ENCODE measurements at places on chromosomes 11 and 22.
A peak's percentile ranks its signal among the peaks of the same experiment; 100 is the strongest.

- peak; percentile 75 for DNase-seq
These were observed 33.6 kb upstream of the RELT start for GRCh38 chr11:73342633-73343032.

- no peak for DNase-seq
These were observed 559.7 kb downstream of the BRD1 start for GRCh38 chr22:49267996-49268395.

GRCh38 chr11:115548878-115549528 lies 44.8 kb upstream of the CADM1 start:
- DNase-seq = no peak

DNA sequence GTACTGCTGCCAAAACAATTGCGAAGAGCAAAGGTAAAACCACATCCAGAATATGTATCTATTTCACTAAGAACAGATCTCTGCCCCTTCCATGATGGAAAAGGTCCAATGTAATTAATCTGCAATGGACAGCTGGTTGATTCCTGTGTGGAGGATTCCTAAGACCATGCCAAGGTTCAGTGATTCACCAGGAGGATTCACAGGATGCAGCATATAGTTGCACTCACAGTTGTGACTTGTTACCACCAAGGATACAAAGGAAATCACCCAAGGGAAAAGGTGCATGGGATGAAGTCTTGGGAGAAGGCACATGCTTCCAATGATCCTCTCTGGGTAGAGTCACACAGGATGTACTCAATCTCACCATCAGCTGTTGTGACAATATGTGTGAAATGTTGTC lies 35.1 kb upstream of the CUL5 start:
- no peak for DNase-seq

- DNase-seq = no peak
These were observed 217.0 kb downstream of the NAV2 start for GRCh38 chr11:19929655-19930054.

DNA sequence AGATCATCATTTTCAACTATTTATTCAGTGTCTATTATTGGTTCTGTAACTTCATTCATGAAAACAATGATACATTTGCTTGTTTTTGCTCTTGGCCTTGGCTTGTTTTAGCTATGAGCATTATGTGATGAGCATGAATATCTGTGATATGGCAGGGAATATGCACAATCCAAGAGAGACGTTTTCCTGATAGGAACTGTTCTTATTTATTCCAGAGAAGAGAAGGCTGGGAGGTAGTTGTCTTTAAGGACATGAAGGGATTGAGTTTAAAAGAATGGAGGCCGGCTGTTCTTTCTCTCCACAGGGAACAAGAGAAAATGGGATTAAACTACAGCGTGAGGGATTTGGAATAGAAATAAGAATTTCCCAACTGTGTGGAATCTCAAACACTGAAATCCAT lies 30.3 kb downstream of the BLID start:
- DNase-seq = no peak

- DNase-seq = no peak
These were observed 63.5 kb downstream of the MICAL3 start for GRCh38 chr22:17960695-17961445.

DNA sequence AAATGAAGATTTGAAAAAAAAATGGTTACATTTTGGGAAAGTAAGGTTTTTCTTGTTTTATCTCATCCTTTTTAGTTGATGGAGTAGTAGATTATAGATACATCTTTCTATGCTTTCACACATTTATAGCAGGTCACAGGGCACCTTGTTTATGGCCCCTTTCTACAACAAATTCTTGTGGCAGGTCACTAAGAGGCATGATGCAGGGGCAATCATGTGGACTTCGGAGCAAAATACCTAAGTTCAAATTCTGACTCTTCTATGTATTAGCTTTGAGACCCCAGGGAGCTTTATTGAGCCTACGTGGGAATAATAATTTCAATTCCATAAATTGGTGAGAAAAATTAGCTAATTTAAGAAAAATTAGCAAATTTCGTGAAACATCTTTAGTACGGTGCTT lies 177.4 kb downstream of the DSCAML1 start:
- DNase-seq = no peak

GRCh38 chr11:1549338-1550330 lies 22.4 kb downstream of the DUSP8 start:
- no peak for DNase-seq

GRCh38 chr22:46002757-46003270 lies 25.9 kb upstream of the WNT7B start:
- no peak for DNase-seq

DNA sequence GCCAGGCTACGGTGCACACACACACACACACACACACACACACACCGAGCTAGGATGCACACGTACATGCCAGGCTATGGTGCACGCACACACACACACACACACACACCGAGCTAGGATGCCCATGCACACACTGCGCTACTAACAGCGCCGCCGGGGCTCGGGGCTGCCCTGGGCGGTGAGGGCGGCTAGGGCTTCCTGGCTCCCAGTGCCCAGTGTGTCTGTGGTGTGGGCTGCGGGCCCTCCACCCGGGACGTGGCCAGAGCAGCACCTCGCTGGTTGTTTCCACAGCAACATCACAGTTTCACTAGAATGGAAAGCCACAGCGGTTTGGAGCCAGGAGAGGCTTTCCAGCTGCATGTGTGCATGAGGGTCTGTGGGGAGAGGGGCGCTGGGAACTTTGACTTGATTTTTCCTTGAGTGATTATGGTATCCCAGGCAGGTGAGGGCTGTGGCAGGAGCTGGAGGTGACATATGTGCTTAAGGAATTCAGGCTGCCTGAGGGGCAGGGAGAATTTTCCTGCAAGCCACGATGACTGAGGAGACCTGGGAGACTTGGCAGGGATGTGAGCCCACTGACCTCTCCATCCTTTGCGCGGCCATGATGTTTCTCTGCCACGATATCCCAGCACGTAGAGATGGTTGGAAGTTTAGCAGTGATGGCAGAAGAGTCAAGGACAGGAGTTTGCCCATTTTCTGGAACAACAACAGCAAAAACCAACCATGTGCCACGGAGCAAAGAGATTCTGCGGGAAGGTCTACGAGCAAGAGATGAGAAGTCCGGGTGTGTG lies 195.9 kb downstream of the SNX19 start:
- no peak for DNase-seq

DNA sequence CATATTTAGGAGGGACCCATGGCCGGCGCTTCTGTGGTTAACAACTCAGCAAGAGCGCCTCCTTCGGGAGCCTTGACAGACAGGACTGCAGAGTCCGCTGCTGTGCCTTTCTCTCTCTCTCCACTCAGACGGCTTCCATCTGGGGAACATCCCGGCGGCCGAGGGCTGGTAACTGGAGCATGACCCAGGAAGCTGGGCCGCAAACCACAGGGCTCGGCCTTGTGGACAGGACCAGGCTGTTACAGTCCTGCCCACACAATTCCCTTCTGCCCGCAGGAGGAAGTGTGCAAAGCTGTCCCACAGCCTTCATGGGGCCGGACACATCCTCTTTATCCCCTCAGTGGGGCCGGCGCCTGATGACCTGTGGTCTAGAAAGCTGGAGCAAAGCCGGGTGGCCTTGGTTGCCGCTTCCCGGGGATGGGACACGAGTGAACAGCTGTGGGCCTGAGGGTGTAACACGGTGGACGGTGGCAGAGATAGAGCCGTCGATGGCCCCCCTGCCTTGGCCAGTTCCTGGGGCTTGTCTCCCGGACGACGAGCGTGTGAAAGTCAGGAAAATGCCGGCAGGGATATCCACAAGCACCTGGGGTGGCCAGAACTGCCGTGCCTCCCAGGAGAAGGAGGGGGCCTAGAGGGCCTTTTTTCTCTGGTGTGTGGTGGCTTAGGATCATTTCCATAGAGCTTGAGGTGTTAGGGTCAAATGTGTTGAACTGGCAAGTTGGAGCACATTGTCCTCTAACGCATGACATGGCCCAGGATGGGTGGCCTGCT lies 50.1 kb downstream of the FBLN1 start:
- DNase-seq = peak; percentile 51
